Cardiac muscle cell (in vitro differentiated cells and primary cell): ENCODE measurements at places on chromosomes 12 and 14. TPM values are rescaled to one million over a fixed set of nuclear protein-coding genes. Genes with fewer than 3 reads are reported as not detected.

The CCDC175 gene
- polyA plus RNA-seq: not detected in 2 replicates

The RDH12 gene
- 1.7 TPM in 1 of 2 replicates, not detected in the other for polyA plus RNA-seq

The REM2 gene
- polyA plus RNA-seq: 2.7 and 7.1 TPM in 2 replicates

The CPNE6 gene
- polyA plus RNA-seq: 0.43 and 0.96 TPM in 2 replicates

The ZNF891 gene
- 0.65 and 0.91 TPM in 2 replicates for polyA plus RNA-seq

The GPR84 gene
- not detected in 2 replicates for polyA plus RNA-seq
